NCI-H1092 treated with DMSO at 0.1 percent for 48 hours (cell line): ENCODE measurements at places on chromosomes 16 and 17.

DNA sequence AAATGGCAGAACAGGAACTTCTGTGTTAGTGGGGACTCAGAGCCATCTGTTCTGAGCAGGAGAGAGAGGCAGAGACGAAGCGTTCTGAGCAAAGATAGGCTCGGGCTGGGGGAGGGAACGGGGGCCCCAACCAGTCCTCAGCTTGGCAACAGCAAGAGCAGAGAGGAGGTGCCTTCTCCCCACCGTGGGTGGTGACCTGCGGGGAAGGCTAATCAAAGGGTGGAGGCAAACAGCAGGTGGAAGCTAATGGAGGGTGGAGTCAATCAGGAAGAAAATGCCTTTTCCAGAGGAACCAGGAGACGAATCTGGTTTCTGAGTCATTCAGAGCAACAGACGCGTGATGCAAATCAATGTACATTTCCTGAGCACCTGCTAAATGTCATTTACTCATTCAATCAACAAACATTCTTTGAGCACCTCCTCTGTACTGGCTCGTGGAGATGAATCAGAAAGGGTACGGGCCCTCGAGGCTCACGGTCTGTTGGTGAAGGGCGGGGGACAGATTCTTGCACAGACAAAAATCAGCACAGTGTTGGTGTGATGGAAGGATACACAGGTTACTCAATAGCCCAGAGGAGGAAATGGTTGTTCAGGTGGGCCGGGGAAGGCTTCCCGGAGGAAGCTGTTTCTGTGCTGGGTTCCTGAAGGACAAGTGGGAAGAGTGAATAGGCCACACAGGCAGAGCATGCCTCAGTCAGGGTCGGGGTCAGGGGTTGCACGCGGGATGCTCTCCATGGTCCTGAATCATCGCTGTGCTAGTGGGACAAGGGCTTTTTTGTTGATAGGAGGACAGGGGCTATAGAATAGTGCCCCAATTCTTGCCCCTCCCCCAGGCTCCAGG, 5.7 kb upstream of the SPNS2 start:
- DNase-seq = no peak

GRCh38 chr17:10798332-10798749, 5.6 kb downstream of the TMEM238L start:
- no peak for DNase-seq

DNA sequence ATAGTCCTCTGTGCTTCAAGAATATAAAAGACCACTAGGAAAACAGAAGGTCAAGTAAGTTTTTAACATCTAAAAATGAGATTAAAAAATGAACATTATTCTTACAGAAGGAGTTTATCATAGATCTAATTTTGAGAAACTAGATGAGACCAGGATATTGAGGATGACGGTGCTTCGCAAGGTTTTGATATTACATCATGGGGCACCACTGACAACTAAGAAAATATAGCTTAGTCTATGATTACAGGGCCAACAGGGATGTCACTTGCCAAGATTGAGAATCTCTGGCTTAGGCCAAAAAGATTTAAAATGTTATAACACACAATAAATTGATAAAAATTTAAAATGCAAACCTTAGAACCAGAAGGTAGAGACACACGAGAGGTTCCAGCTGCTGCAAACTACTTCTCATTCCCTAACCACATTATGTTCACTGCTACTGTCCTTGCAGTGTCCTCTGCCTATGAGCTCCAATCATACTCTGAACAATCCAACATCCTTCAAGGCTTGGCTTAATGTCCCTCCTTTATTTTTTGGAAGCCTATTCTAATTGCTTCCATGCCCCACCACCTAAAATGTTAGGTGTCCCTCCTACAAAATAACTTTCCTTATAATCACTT, 33.2 kb downstream of the USP32 start:
- DNase-seq = no peak

DNA sequence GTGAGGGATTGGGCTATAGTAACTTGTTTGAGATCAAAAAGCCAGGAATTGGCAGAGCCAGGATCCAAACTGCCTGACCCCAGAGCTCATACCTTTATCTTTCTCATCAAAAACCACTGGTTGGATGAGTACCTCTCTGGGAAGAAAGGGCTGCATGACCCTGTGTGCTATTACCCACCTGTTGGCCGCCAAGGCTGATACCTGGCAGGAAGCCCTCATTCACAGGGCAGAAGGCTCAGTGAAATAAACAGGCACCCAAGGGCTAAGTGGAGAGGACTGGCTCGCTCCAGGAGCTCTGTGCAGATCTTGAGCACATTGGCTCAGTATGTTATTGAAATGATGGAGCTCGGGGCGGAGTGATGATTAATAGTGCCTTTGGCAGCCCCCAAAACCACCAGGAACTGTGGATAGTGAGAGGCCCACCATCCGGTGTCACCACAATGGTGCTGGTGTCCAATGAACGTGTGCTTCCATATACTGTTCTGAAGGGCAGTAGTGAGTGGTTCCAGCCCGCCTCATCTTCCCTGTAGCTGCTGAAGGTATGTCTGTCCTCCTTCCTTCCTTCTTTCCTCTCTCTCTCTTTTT, 197.6 kb downstream of the MSI2 start:
- DNase-seq = no peak

GRCh38 chr16:10202649-10203048, 20.4 kb upstream of the GRIN2A start:
- DNase-seq = no peak

DNA sequence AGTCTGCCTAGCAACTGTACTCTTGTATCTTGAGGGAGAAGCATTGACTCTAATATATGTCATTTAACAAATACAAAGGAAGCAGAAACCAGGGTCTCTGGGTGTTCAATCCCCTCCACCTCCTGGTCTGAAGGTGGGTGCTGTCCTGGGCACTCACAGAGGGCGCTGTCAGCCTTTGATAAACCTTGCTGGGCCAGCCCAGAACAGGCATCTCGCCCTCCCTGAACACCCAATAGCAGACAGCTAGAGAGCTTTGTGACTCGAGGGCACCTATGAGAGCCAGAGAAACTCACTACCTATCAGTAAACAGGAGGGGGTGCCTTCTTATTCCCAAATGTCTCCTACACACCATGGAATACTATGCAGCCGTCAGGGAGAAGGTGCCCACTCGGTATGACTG, 6.4 kb upstream of the PIPOX start:
- no peak for DNase-seq

- no peak for DNase-seq
Observed at GRCh38 chr16:72818236-72818845, 229.6 kb downstream of the ZFHX3 start.

- DNase-seq = no peak
Observed at GRCh38 chr16:30569746-30570635, 1.5 kb downstream of the ZNF688 start.

- no peak for DNase-seq
Observed at GRCh38 chr17:69047368-69048263, 13.1 kb downstream of the ABCA9 start.

GRCh38 chr17:2380950-2381649, 19.8 kb downstream of the MNT start:
- no peak for DNase-seq

GRCh38 chr16:23651943-23652468, 10.7 kb downstream of the DCTN5 start:
- DNase-seq = no peak

GRCh38 chr17:68759343-68760140, 158.4 kb upstream of the FAM20A start:
- peak; percentile 75 for DNase-seq

DNA sequence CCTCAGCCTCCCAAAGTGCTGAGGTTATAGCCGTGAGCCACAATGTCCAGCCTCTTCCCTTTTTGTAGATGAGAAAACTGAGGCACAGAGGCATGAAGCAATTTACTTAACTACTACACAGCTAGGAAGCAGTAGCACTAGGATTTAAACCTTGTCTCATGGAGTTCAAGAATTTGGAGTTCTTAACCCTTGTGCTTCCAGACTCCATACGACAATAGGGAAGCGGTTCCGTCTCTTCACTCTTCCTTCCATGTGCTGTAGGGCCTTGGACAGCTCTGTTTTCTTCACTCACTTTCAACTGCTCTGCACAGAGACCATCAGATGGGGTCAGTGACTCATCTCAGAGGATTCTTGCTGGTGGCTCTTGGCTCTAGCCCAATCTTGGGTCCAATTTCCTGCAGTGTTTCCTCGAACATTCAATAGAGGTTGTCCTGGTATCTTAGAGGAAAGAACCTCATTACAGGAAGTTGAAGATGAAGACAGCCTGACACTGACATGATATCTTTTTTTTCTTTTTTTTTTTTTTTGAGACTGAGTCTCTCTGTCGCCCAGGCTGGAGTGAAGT, 19.3 kb downstream of the ITGAL start:
- DNase-seq = no peak

DNA sequence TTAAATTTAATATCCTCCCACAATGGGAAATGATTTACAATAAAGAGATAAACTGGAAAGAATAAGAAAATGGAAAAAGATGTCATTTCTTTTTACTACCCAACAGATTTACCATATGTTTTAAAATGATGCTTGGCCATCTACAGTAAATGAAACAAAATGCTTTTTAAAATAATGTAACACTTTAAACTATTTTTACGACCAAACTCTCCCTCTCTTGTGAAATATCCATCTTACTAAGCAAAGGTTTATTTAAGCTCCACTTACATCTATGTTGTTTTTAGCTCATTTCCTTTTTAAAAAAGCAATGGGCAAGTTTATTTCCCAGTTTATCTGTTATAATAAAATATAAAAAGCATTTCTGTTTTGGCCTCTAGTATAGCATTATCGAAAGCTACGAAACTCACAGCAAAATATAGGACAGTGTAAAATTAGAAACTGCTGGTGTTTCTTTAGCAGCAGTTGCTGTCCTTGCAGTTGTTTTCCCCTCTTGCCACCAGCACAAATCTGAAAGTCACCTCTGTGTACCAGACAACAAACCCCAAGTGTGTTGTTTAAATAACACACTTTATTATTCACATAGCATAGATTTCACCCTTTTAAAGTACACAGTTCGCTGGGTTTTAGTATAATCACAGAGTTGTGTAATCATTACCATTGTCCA, 195.1 kb downstream of the CDRT15L2 start:
- no peak for DNase-seq

- no peak for DNase-seq
Observed at GRCh38 chr17:13518261-13519000, 83.3 kb downstream of the HS3ST3A1 start.

DNA sequence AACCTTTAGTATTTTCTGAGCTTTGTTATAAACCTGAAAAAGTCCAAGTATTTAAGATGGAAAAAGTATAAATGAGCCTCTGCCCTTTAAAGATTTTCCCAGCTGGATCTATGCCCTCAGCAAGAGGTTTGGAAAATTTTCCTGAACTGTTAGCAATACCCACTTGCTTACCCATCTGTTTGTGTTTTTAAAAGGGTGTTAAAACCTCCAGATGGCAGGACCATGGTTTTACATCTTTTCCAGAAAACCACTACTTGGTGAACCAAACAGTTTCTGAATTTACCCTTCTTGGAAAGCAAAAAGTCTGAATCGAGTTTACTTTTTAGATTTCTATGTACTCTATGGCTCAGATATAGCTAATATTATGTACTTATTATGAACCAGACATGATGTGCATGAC, 719 bp downstream of the PMFBP1 start:
- DNase-seq = no peak

GRCh38 chr16:56369202-56369601, 56.1 kb downstream of the AMFR start:
- no peak for DNase-seq

DNA sequence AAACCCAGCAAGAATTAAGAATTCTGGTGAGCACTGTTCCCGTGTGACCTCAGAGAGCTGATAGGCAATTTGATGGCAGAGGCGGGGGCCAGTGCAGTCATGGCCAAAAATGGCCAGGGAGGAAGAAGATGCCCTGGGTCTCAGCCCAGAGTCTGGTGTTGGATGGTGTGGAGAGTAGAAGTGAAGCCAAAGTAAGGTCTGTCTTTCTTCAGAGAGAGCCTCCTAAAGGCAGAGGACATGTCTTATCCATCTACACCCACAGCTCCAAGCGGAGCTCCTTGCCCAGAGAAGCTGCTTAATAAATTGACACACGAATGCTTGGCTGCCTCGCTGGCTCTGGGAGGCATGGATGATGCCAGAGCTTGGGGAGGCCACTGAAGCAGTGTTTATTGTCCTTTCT, 19.7 kb upstream of the ZNF652 start:
- DNase-seq = no peak

GRCh38 chr16:71826533-71827017, 17.9 kb upstream of the AP1G1 start:
- no peak for DNase-seq

- DNase-seq = no peak
Observed at GRCh38 chr17:78019367-78019975, 61.0 kb downstream of the TNRC6C start.

GRCh38 chr17:16415031-16415924, at the start of gene TRPV2:
Gene TRPV2 (plus strand): TSS chr17:16415571. CDS start chr17:16417669, 2,098 bp downstream.
- DNase-seq = no peak

DNA sequence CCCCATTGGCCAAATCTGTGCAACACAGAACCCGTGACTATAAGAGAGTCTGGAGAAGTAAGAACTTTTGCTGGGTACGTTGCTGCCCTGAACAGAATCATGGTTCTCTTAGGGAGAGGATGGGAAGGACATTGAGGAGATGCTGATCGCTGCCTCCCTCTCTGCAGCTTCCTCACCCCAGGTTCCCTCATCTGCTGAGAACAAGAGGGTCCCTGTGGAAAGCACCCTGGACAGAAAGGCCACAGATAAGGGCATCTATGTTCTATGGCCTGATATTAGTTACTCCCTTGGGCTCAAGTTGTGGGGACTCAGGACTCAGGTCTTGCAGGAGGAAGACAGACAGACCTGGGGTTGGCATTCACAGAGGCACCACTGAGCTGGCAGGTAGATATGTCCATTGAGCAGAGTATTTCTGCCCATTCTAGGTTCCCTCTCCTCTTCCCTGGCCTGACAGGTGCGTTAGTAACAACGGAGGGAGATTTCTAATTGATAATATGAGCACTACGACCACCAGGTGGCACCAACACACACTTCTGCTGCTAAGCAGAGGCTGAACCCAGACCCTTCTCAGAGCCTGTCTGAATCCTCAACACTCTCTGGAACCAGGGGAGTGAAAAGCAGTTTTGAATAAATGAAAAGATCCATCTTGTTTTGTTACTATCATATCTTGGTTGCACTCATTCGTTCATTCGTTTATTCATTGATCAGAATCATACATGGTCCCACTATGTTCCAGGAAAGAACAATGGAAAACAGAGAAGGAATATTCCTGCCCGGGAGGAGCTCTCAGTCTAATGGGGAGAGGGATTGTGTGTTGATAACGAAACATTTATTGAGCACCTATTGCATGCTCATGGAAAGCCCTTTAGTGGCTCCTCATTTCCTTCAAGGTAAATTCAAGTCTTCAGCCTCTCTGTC, 56.4 kb downstream of the SLC6A2 start:
- DNase-seq = peak; percentile 60
